Stimulated activated CD8-positive, alpha-beta memory T cell treated with anti-CD3 and anti-CD28 coated beads, Interleukin-7, amount 100 ng/mL, for 24 hours (primary cell): ENCODE measurements at places on chromosomes 6 and 20.
A peak's percentile ranks its signal among the peaks of the same experiment; 100 is the strongest.

GRCh38 chr6:158649289-158650143 is at the start of gene SYTL3:
SYTL3 (plus strand) TSS chr6:158650054; CDS start chr6:158663269, 13,215 bp downstream.
- DNase-seq: peak; percentile 59

- peak; percentile 89 for DNase-seq
Observed at GRCh38 chr6:32853541-32854375, at the start of the genes PSMB9 and TAP1. PSMB9 (plus strand) TSS chr6:32854192; CDS start chr6:32854230, 38 bp downstream. TAP1 (minus strand) TSS chr6:32853704; CDS start chr6:32853636, 68 bp downstream.

DNA sequence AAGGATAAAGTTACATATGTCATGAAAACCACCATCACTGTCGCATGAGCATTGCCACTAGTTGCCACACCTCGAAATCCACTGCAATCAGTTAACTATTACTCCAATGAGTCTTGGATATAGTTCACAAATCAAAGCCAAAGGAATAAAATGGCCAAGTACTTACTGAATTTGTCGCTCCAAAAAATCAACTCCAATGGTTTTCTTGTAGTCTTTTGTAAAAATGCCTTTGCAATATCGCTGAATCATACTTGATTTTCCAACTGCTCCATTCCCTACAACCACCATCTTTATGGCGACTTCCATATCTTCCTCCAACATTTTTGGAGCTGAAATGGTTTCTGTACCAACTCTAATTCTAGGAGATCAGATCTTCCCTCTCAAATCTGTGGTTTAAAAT is 12.0 kb downstream of the RAB23 start:
- no peak for DNase-seq

DNA sequence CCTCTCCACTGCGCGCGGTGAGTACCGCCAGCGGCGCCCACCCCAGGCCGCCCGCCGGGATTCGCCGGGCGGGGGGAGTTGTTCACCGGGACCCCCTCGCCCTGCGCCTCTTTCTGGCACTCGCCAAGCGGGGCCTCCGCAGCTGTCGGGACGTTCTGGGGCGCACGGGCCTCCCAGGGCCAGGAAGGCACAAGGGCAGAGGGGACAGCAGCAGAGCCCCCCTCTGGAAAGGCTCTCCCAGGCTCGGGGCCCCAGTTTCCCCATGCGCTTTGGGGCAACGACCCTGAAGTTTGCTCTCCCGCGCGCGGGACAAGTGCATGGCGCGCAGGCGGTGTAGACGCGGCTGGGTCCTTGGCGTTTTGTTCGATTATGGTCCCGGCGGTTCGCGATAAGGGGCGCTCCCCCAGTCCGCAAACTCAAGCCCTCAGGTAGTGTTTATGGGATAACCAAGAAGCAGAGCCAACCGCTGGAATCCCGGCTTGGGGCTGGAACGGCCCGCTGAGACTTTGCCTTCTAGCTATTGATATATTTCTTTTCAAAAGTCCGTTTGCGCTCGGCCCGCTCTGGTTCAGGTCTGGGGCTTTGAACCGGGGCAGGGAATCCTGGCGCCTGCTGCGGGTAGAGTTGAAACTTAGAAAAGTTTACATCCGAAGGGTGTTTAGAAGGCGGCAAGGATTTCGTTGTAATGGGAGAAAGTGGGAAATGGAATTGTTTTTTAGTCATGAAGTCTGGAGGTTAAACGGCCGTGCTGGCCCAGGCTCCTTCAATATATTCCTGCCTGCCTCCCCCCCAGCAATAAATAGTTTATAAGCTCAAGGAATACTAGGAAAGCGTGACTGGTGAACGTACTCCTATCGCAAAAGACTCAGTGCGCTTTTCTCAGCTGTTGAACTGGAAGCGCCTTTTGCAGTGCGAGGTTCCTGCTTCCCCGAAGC is 595 bp downstream of the EYA2 start:
- DNase-seq: no peak

- no peak for DNase-seq
Observed at GRCh38 chr6:117446861-117447260, 21.1 kb upstream of the ROS1 start.

DNA sequence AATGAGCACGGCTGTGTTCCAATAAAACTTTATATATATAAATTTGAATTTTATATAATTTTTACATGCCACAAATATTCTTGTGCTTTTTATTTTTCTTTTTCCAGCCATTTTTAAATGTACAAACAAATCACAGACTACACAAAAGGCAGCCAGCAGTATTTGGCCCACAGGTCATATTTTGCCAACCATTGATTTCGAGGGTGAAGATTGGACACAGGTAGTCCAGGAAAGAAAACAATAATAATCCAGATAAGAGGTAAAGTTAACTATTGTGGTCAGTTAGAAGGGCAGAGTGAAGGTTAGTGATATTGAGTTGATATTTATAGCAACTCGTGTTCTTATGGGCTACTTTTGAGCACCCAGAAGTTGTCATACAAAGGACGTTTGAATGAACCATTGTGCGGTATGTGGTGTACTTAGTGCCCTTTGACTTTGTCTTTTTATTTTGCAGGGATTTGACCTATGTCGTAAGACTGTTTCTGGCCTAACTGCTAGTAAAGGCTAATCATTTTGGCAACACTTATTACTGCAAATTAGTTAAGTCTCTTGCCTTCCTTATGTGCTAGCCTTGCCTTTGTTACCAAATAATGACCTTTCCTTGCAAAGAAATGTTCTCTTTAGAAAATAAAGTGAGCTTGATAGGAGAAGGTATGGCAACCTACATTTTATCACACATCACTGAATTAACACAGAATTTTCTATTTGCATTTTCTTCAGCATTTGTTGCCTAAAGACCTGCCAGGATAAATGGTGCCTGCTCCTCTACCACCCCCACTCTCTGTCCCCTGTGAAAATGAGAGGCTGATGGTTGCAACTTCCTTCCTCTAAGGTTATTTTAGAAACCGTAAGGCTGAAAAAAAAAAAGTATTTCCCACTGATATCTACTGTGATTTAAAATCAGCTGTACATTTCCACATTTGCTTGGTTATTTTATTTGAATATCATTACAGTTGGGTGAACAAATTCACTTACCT is 493.9 kb upstream of the SOX4 start:
- no peak for DNase-seq

GRCh38 chr6:17365961-17366360 is 27.4 kb upstream of the CAP2 start:
- no peak for DNase-seq

GRCh38 chr20:24469894-24470745 is 691 bp downstream of the SYNDIG1 start:
- no peak for DNase-seq

- no peak for DNase-seq
Observed at GRCh38 chr6:10901770-10902169, 14.9 kb downstream of the SYCP2L start.

DNA sequence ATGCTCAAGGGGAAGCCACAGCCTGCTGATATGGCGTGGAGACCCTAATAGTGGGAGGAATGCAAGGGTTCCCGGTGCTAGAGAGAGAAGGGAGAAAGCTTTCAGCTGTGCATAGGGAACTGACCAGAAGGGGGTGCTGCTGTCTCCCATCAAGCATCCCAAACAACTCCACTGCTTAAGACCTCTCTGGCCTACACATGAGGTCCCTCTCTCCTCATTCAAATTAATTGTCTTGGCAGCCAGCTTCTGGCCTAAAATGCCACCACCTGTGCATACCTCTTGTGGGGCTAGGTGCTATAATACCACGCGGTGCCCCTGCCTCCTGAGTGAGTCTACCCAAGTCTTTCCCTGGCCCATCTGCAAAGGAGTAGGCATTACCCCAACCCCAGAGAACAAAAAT is 14.5 kb downstream of the ADISSP start:
- DNase-seq: peak; percentile 23

- no peak for DNase-seq
Observed at GRCh38 chr6:47952640-47953039, 158.4 kb downstream of the PTCHD4 start.

DNA sequence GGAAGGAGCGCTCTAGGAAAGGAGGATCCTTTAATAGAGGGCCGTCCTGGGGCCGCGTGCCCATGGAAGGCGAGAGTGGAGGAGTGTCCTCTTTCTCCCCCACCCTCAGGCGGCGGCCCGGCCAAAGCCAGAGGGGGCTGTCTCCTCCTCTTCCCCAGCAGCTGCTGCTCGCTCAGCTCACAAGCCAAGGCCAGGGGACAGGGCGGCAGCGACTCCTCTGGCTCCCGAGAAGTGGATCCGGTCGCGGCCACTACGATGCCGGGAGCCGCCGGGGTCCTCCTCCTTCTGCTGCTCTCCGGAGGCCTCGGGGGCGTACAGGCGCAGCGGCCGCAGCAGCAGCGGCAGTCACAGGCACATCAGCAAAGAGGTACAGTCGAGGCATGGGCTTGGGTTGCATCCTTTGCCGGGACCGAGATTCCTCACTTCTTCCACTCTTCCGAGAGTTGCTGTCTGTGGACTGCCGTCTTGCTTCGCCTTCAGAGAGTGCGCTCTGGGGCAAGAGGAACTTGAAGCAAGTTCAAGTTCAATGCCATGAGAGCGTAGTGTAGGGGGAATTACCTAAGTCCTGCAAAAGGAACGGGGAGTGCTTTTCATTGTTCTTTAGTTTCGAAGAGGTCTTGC is at the start of gene LAMA2:
LAMA2 (plus strand) TSS at position 148 of the 621 bp plus-strand sequence; CDS start at position 256, 108 bp downstream.
- no peak for DNase-seq

DNA sequence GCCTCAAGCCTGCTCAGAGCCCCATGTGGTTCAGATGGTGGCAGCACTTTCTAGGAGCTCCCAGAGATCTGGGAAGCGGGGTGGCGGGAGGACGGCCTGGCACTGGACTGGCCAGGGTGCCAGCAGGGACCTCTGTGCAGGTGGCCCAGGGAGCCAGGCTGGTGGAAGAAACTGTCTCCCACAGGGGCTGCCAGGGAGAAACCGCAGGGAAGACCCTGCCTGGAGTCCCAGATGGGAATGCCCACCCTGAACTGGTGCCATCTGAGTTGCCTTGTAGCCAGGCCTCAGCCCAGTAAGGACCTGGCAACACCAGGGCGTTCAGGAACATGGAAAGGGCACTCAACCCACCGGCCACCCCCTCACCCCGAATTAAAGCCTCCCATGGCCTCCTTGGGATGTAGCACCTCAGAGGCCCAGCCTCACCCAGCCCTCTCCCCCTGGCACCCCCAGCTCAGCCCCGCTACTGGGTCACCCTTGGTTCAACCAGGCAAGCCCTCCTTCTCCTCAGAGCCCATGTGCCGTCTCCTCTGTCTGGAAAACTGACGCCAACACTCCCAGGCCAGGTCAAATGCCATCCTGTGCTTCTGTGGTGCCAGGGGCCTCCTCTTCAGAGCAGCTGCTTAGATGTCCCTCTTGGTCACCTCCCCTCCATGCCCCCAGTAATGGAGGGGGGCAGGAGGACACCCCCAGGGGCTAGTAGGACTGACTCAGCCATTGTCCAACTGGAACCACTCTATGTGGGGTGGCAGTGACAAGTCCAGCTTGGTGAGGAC is 5.9 kb upstream of the C20orf144 start:
- DNase-seq: no peak

DNA sequence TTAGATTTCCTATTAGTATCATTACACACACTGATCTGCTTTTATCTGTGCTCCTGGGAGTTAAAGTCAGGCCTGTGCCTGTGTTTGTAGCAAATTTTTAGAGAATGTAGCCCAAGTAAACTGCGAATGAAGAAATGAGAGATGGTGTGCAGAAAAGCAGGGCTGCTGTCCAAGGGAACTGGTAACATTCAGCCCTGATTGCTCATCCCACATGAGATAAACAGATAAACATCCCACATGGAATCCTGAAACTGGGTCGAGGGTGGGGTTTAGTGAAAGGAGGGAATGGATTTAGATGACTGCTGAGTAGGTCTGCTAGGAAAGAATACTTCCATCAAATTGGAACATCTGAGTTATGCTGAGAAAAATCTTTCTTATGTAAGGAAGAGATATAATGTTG is 69.1 kb downstream of the GRIK2 start:
- no peak for DNase-seq

GRCh38 chr6:130369831-130370230 is 4.0 kb downstream of the TMEM200A start:
- DNase-seq: no peak

DNA sequence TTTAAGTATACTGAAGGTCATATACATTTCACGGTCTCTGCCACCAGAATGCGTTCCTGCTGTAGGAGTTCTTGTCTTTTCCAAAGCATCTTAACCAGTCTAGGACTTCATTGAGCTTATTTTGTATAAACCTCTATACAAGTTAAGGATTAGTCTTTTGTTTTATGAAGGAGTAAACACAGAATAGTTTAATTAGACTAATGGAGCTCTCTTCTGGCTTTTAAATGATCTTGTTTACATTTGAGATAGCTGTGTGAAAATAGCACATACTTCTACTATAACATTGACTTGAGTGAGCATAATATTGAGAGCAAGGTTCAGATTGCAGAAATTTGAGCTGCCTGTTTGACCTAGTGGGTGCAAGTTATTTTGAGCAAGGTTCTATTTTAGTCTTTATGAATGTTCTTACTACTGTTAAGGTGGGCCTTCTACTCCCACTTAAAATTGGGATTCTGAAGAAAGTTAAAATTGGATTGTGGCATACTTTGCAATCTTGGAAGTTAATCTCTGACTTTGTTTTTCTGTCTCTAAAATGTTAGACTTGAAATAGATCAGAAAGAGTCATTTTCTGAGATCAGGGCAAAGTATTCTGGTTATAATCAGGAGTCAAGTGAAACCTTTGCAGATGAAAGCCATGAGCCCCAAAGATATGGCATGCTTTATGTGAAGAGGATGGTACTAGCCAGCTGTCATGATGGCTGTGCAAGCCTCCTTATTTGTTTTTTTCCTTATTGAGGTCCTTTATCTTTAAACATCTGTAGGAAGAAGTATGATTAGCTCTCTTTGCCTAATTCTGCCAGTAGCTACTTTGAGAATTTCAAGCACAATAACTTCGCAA is 41.8 kb downstream of the RPRD1B start:
- no peak for DNase-seq

DNA sequence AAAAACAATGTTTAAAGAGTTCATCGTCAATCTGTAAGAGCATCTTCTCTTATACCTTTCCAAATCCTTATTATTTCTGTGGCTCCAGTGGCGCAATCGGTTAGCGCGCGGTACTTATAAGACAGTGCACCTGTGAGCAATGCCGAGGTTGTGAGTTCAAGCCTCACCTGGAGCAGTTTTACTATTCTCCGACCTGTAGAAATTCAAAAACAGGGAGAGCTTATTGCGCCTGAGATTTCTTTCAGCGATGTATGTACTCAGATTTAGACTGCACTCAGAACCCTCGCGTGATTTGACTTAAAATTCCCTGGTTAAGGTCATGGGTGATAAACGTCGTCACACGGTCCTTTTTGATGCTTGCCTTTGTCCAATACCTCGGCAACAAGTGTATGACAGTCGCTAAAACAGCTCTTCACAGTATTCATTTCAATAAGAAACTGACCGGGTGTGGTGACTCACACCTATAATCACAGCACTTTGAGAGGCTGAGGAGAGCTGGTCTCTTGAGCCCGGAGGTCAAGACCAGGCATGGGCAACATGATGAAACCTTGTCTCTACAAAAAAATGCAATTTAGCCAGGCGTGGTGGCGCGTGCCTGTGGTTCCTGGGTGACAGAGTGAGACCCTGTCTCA is 11.9 kb downstream of the GPX5 start:
- no peak for DNase-seq

GRCh38 chr6:5025911-5026819 is 22.3 kb upstream of the RPP40 start:
- DNase-seq: no peak

- DNase-seq: peak; percentile 9
Observed at GRCh38 chr20:35226884-35227681, 593 bp downstream of the MMP24 start.

- DNase-seq: no peak
Observed at GRCh38 chr6:150069706-150070105, 785 bp upstream of the ULBP3 start.

GRCh38 chr6:166262743-166263515 is 45.3 kb downstream of the PRR18 start:
- no peak for DNase-seq

GRCh38 chr6:37763413-37763812 is 56.1 kb upstream of the ZFAND3 start:
- DNase-seq: no peak
